Mucosa of descending colon (tissue), 3 donors: ENCODE measurements at places on chromosomes 5 and 9. TPM values are rescaled to one million over a fixed set of nuclear protein-coding genes. Genes with fewer than 3 reads are reported as not detected.

- DNase-seq: no peak
These were observed 27.1 kb downstream of the LHX6 start for GRCh38 chr9:122201641-122202040.

CAMK2A gene
- 3.0 TPM for total RNA-seq

GRCh38 chr5:82417776-82418607, 139.8 kb upstream of the RPS23 start:
- no peak for DNase-seq

- DNase-seq: no peak
These were observed 41.9 kb downstream of the HSDL2 start for GRCh38 chr9:112421771-112422222.

DNA sequence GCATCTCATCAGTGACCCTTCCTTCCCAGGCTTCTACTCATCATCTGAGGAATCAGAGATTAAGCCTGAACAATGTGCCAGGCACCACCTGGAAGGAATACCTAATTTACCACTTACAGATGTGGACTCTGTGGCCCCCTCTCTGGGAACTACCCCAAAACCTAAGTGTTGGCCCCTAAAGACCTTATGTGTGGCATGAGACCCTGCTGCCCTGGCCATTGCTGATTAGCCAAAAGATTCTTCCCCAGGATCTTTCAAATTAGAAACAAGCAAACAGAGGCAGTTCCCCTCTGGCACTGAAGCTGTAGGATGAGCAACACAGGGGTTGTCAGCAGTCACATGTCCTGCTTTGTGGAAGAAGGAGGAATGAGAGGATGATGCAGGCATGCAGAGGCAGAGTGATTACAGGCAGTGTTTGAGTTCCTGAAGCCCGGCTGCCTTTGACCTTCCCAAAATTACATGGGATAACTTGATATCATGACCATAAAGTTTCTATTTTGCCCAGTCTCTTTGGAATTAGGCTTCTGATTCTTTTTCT, 10.6 kb downstream of the SPINK4 start:
- no peak for DNase-seq

DNA sequence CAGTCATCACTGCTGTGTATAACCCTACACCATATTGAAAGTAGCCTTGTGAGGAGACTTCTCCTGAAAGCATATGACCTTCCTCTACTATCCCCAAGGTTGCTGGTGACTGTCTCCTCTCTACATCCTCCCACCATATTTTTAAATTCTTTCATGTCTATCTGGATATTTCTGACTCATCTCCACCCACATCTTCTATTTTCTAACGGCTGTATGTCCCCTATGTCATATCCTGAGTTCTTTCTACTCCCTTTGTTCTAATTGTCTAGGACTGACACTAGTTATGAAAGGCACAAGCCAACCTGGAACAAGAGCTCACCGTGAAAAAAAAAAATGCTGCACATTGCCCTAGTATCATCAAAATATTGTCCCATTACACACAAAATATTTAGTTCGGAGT, 218.3 kb upstream of the ZNF462 start:
- no peak for DNase-seq

ABLIM3 gene
- total RNA-seq: 4.1 TPM

GCNT4 gene
- 0.92 TPM for total RNA-seq

- no peak for DNase-seq
These were observed 93.9 kb downstream of the SNX18 start for GRCh38 chr5:54611290-54611951.

SURF1 gene
- total RNA-seq: 45.4 TPM

DNA sequence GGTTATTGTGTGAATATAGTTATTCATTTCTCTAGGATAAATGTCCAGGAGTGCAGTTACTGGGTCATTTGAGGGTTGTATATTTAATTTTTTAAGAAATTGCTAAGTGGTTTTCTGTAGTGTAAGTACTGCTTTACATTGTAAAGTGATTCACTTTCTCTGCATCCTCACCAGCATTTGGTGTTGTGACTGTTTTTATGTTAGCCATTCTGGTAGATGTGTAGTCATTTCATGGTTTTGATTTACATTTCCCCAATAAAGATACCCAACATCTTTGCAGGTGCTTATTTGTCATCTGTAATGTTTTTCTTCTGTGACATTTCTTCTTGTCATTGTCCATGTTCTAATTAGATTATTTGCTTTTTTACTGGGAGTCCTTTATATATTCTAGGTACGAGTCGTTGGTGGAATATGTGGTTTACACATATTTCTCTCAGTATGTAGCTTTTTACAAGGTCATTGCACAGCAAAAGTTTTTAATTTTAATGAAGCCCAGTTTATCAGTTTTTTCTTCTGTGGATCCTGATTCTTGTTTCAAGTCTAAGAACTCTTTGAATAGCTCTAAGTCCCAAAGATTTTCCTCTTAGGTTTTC, 34.0 kb downstream of the SCGB3A1 start:
- no peak for DNase-seq

GLIPR2 gene
- 58.4 TPM for total RNA-seq

DNA sequence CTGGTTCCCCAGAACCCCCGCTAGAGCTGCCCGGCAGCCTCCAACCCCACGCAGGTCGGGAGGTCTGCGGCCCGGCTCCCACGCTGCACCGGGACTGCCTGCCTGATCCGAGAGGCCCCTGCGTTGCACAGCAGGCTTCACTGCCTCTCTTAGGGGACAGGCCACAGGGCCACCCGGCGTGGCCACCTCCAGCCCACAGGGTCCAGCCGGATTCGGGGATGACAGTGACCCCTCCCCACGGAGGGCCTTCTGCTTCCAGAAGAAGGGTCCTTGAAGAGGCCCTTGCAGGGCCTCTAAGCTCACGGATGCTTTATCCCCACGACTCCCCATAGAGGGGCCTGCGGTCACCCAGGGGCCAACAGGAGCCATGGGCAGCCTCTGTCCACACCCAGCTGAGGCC, 66.1 kb upstream of the PPP1R26 start:
- no peak for DNase-seq
